Activated naive CD4-positive, alpha-beta T cell (primary cell): ENCODE measurements at places on chromosomes 6 and 20.
A peak's percentile ranks its signal among the peaks of the same experiment; 100 is the strongest.

DNA sequence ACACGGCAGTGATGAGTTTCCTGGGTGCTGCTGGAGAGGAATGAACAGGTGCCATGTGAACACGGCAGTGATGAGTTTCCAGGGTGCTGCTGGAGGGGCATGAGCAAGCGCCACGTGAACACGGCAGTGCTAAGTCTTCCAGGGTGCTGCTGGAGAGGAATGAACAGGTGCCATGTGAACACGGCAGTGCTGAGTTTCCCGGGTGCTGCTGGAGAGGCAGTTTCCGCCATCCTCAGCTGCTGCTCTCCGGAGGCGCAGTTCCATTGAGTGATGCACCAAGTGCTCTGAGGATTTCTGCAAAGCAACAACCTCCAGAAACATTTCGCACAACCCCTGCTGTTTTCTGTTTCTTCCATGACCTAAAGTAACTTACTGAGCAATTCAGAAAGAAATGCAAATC, 155.4 kb downstream of the SMOC2 start:
- DNase-seq = no peak

- DNase-seq = no peak
Observed at GRCh38 chr6:33827546-33828451, 24.0 kb upstream of the MLN start.

- no peak for DNase-seq
Observed at GRCh38 chr20:37559312-37560027, 31.8 kb upstream of the BLCAP start.

DNA sequence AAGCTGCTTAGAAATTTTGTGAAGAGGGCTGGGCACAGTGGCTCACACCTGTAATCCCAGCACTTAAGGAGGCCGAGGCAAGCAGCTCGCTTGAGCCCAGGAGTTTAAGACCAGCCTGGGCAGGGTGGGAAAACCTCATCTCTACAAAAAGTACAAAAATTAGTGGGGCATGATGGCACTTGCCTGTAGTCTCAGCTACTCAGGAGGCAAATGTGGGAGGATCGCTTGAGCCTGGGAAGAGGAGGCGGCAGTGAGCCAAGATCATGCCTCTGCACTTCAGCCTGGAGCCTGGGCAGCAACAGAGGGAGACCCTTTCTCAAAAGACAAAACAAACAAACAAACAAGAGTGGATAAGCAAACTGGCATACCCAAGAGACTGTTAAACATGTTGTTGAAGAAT, 308.3 kb upstream of the ADGRB3 start:
- no peak for DNase-seq

DNA sequence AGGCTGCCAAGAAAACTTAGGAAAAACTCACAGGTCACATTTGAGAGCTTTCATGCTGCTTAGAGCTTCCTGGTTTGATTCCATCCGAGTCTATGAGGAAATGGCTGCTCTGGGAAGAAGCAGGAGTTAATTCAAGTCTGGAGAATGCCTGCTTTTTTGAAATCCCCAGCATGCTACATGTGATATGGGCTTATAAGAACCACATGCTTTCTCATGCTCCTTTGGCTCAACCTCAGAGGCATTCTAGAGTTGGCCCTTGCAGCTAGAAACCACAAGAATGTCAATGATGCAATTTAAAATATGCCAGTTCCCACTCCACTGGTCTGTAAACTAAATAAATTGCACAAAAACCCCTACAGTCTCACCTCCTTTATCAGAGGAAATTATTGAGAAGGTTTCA, 142.9 kb upstream of the OLIG3 start:
- DNase-seq = no peak

GRCh38 chr6:45838451-45838850, 177.2 kb downstream of the CLIC5 start:
- DNase-seq = no peak

DNA sequence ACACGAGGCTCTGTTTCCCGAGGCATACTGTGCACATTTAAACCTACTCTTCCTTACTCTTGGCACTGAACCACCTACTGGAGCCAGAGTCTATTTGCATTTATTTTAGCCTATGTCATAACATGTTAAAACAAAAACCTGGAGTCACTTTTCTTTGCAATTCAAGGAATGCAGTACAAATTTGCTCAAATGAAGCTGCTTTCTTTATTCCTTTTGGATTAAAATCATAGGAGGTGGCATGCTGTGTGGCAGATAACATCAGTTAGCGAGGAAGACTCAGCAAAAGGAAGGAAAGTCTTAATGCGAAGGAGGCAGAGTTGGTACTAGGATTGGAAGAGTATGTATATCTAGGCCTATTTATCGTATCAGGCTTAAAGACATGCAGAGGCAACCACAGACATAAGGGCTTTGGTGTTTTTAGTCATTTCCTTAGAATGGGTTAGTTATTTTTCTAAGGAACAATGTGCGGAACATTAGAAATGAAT, 92.9 kb downstream of the SAMD3 start:
- no peak for DNase-seq

- DNase-seq = no peak
Observed at GRCh38 chr20:8909596-8909995, 159.3 kb upstream of the PLCB4 start.

GRCh38 chr20:2585811-2586210, 49.4 kb downstream of the TMC2 start:
- no peak for DNase-seq

DNA sequence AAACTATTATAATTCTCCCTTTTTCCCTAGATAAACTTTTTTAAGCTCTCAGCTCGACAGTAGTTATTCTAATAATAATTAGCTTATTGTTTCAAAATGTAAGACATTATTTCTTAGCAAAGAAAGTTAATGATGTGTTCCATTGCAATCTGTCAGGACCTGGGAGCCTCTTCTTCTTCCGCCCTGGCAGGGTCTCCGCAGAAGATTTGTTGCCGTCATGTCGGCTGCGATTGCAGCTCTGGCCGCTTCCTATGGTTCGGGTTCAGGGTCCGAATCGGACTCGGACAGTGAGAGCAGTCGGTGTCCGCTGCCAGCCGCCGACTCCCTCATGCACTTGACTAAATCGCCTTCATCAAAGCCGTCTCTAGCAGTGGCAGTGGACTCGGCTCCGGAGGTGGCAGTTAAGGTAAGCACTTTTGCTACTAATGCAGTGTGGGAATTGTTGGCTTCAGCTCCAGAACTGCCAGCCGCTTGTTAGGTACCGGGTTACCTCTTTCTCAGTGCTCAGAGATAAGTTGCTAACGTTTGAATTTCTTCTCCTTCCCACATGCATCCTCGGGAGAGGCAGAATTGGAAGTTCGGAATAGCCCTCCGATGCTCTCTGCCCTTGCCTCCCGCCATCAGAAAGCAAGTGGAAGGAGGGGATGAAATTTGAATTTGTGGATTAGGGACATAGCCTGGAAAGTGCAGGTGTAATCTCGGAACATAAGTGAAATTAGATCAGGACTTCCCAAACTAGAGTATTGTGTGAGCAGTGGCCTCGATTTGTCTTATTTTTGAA, at the start of gene CDC40:
Gene CDC40, plus strand, starts transcription at position 200 of the 781 bp plus-strand sequence. Its CDS starts 18 bp downstream, at position 218.
- peak; percentile 9 for DNase-seq

DNA sequence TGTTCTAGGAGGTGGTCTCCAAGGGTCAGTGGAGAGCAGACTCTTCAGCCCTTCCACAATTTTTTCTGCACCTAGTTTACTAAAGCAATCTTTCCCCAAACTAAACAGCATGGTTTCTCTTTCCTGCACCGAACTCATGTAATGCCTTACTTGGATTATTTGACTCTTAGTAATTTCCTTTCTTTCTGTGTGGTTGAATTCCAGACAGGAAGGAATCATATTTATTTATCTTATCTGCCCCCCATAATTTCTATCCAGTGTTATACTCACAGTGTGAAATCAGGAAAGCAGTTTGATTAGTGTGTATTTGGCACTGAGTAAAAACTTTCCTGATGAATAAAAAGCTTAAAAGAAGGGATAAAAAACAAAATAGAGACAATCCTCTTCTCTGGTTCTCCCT, 140.3 kb upstream of the STMND1 start:
- no peak for DNase-seq

DNA sequence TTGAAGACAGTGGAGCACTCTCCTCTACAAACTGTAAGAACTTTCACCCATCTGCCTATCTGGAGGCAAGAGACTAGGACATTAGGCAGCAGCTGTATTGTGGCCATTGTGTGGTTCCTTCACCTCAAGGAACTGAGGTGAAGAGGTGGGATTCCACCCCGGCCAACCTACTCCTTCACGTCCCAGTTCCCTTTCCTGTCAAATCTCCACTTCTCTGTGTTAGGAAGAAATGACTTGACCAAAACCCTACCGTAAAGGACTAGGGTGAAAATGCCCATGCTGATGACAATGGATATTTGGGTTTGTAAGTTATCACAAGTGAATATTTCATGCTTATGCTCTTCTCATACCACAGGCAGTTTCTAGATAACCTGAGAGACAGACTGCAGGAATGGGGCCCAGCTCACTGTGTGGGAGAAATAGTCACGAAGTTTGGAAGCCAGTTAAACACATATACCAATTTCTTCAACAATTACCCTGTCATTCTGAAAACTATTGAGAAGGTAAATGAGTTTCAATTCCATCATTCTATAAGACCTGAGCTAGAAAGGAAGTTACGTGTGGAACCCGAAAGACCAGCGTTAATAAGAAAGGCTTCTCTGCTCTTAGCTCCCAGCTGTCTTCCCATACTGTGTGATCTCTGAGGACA, 86.6 kb downstream of the ECT2L start:
- no peak for DNase-seq

DNA sequence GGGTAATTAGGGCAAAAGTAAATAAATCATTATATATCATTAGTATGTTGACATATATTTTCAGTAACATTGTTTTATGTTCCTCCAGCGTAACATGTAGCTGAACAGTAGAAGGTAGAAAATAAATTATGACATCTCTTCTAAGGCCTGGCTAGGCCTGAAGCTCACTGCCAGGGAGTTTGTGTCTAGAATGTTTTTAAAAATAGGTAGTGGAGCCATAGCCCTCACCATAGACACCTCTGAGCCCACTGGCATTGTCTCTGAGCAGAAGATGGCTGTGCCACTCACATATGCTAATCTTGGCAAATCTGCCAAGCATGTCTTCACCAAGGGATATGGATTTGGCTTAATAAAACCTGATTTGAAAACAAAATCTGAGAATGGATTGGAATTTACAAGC, 21.3 kb downstream of the FUCA2 start:
- no peak for DNase-seq

DNA sequence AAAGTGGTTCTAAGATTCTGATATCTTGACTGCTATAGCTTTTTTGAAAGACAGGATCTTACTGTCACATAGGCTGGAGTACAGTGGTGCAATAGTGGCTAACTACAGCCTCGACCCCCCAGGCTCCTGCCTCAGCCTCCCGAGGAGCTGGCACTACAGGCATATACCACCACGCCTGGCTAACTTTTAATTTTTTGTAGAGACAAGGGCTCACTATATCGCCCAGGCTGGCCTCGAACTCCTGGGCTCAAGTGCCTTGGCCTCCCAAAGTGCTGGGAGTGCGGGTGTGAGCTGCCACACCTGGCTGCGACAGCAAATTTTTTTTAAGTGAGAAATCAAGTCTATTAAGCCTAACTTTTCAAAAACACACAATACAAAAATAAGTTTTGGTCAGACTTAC, 106.6 kb downstream of the NOL4L start:
- DNase-seq = no peak

DNA sequence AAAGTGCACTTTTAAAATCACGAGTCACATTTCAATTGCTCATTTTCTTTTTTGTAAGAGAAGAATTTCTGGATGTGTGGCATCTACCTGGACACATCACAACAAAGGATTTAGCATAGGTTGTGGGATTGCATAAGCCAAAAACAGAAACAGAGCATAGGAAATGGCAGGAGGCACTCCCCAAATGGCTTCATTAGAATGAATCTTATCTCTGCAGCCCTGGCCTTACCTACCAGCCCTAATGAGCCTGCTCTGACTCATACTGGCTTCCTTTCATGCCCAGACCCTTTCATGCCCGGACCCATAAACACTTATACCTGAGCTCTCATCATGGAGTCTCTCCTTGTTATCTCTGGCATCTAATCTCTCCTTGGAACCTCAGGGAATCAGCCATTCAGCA, 23.9 kb upstream of the SPTLC3 start:
- DNase-seq = no peak

GRCh38 chr20:36677422-36677771, 31.4 kb upstream of the SLA2 start:
- DNase-seq = no peak

DNA sequence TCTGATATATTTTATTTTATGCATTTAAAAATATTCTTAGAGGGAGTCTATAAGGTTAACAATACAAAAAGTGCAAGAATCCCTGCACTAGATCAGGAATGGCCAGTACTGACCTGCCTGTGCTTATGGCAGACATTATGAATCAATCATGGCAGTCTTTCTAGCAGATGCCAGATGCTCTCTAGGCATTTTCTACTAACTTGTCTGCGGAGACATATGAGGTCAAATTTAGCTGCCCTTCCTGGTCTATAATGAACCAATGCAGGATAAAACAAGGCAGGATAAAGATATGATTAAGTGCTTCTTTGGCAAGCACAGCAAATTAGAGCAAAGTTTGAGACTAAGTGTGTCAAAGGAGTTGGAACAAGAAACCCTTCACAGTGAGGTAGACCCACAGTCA, 46.6 kb upstream of the RNF24 start:
- DNase-seq = no peak

DNA sequence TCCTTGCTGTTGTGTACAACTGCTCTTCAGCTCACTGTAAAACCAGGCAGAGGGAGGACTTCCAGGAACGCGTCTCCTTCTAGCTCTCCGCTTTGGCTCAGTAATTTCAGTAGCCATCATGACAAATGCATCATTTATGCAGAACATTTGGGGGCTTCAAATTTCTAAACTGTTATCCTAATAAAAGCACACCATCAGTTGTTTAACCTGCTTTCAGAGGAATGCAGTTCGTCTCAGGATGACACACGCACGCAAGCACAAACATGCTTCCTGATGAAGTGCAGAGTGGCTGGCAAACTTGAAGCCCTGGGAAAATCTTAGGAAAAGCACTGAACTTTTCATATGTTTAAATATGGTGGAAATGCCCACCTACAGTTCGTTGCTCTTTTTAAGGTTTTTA, 24.4 kb downstream of the SLC22A23 start:
- DNase-seq = no peak

GRCh38 chr6:46652603-46653438, at the start of the genes CYP39A1 and SLC25A27:
Gene CYP39A1 (minus strand): TSS chr6:46652818. CDS start chr6:46652582, 236 bp downstream.
Gene SLC25A27 (plus strand): TSS chr6:46652975. CDS start chr6:46653193, 218 bp downstream.
- peak; percentile 29 for DNase-seq

DNA sequence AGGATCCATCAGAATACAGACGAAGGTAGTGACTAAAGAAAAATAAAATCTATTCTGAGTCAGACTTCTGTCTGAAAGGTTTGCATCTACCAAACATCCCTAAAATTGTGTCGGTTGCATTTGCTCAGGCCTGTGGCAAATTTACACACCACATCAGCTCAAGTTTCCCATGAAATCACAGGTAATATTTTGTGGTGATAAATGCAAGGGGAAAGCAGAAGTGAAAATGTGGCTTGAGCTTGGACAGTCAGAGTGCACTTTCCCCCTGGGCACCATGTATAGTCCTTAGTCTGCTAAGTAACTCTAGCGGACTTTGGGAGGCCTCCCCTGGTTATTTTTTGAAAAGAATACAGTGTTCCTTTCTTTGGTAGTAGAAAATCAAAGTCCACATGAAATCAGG, 159.1 kb downstream of the PKHD1 start:
- no peak for DNase-seq

DNA sequence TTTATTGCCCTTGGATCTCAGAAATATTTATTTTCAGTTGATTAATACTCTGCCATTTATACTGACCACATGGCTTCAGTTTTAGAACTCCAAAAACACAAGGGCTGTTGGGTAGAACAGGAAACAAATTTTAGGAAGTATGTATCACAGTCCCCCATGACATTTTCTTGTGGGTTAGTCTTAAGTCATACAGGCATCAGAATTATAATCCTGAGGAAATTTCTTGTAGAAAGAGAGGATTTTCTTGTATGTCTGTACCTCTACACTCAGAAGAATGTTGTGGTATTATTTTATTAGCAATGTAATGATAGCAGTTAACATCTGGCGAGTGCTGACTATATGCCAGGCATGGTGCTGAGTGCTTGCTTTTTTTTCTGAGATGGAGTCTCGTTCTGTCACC, 302.9 kb downstream of the CLIC5 start:
- no peak for DNase-seq
